ENCODE measurements at places on chromosomes 11 and 22.

GRCh38 chr11:84270466-84270865, 984.3 kb upstream of the CCDC90B start:
- DNase-seq = no peak

GRCh38 chr11:73800276-73800806, 12.7 kb downstream of the MRPL48 start:
- no peak for DNase-seq

DNA sequence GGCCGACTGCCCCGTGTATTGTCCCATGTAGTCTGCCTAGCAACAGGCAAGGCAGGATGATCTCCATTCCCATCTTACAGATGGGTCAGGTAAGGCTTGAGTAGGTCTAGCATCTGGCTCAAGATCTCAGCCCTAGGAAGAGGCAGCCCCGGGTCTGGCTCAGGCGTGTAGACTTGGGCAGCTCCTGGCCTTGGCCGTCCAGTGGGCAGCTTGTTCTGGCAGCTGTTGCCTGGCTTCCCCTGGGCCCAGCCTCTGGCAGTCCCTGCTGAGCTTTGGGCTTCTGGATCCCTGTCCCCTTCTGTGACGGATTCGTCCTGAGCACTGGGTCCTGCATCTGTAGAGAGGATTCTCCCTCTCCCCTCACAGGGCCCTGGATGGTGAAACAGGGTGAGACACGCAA, 72.4 kb downstream of the MPPED1 start:
- no peak for DNase-seq

DNA sequence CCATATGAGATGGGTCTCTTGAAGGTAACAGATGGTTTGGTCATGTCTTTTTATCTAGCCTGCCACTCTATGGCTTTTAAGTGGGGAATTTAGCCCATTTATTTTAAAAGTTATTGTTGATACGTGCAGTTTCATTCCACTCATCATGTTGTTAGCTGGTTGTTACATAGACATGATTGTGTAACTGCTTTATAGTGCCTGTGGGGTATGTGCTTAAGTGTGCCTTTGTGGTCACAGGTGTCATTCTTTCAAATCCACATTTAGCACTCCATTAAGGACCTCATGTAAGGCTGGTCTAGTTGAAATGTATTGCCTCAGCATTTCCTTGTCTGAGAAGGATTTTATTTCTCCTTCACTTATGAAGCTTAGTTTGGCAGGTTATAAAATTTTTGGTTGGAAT, 263.8 kb upstream of the LUZP2 start:
- no peak for DNase-seq

- no peak for DNase-seq
Measured at GRCh38 chr22:44752285-44753188, at the start of gene ARHGAP8. ARHGAP8 (plus strand) TSS chr22:44752575; CDS start chr22:44786528, 33,953 bp downstream.

DNA sequence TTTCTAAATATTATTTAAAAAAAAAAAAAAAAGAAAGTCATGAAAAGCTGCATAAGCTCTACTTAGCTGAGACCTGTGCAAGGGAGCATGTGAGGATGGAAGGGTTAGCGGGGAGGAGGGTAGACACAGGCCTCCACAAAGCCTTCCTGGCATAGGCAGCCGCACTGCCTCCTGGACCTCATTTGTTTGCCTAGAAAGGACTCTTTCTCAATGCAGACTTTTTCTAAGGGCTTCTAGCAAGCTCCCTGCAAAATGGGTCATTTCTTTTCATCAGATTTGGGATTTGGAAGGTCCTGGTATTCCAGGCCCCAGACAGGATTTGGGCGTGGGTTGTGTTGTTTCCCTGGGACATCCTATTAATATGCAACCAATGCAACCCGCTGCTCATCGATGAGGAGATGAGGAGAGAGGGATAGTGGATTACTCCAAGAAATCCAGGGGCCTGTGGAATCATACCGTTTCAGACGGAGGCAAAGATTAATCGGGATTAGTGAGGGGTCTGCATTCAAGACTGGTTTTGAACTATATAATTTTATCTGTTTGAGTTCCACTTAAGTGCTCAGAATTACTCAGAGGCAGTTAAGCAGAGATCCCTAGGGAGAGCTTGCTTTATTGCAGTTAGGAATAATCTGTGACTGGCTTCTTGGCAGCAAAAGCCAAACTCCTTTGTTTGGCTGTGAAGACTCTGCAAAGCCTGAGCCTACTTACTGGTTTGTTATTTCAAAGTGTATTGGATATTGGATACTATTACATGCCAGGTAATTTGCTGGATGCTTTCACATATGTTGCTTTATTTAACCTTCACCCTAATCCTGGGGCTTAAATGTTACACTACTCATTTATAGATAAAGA, 106.9 kb upstream of the NAV2 start:
- no peak for DNase-seq

- no peak for DNase-seq
Measured at GRCh38 chr11:92227230-92227814, 2.7 kb downstream of the FAT3 start.

DNA sequence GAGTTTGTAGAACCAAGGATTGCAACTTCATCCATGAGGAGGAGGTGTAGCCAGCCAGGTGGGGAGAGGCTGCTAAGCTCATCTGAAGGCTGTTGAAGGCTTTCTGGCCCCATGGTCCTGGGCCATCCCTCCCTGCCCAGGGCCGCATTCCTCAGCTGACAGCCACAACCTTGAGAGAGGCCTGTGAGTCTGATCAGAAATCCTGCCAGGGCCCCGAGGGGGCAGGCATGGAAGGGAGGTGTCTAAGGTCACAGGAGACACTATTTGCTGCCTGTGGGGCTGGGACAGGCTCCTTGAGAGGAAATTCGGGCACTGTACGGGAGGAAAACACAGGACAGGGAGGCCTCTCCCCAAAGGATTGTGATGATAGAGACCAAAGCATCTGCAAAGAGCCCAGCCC, 88.1 kb upstream of the IGLL5 start:
- no peak for DNase-seq

DNA sequence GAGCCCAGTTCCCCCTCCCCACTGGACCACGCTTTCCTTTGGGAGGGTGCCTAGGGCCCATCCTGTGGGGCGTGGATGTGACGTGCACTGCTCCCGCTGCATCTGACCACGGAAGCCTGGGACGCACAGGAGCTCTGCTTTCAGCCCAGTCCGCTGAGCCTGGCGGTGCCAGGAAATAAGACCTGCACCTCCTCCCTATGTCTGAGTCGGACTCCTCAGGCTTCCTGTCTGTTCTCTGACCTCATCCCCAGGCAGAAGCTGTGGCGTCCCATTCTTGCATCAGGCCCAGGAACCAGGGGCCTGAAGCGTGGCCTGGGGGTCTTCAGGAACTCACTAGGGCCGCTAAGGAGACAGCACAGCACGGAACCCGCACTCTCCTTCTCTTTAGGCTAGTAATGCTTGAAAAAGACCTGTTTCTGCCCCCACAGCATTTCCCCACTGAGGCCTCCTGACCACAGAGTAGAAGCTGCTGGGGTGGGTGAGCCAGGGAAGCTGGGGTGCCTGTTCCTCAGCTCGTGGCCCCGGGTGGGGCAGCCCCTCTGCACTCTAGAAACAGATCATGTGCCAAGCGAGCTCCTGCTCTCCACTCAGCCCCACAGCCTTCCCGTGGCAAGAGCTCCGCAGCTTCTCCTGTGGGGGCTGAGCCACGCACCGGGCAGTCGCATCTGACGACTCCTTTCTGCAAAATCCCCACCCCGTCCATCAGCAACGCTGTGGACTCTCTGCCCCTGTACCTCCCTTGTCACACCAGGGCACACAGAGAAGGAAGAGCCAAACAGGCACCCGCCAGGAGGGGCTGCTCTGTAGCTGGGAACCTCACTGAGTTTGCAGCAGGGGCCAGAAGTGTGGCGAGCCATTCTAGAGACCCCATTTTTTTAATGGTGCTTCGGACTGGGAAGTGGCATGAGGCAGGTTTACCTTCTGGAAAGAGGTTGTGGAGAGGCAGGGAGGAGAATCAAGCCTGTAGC, 22.6 kb downstream of the MOV10L1 start:
- DNase-seq = no peak

GRCh38 chr11:111035746-111036145, 209.8 kb upstream of the POU2AF2 start:
- no peak for DNase-seq

DNA sequence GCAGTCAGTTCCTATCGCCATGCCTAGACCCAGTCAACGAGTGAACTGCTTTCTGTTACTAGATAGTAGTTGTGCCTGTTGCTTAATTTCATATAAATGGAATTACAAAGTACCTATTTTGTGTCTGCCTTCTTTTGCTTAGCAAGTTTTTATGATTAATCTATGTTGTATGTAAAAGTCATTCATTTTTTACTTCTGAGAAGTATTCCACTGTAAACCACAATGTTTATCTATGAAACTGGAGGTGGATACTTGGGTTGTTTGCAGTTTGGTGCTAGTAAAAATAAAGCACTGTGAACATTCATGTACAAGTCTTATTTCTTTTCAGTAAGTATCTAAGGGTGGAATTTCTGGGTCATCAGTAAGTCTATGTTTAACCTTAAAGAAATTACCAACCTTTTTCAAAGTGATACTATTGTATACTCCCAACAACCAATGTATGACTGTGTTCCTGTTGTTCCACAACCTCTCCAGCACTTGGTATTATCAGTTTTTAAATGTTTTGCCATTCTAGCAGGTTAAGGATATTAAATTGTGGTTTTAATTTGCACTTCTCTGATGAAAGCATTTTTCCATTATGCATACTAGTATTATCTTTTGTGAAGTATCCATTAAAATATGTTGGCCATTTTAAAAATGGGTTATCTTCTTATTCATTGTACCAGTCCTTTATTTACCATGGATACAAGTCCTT, 68.2 kb downstream of the DNAJC24 start:
- DNase-seq = no peak

GRCh38 chr11:89529626-89530380, 38.6 kb upstream of the NOX4 start:
- no peak for DNase-seq

DNA sequence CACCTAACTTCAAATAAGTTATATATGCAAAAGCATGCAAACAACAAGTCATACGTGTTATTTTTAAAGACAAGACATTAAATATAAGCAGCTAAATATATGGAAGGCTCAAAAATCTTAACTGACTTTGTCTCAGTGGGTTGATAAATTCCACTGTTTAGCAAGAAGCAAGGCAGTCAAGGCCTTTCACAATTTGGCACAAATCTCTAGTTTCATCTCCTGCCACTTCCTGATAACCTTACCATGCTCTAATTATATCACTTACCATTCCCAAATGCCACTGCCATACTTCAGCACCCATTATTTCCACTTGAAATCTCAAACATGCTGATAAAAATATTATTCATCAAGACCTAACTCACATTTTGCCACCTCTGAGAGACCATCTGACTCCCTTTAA, 24.8 kb downstream of the DCUN1D5 start:
- DNase-seq = no peak

GRCh38 chr22:28398355-28398754, 281.3 kb downstream of the TTC28 start:
- DNase-seq = no peak

GRCh38 chr22:39422101-39422500, 22.5 kb downstream of the TAB1 start:
- DNase-seq = no peak

DNA sequence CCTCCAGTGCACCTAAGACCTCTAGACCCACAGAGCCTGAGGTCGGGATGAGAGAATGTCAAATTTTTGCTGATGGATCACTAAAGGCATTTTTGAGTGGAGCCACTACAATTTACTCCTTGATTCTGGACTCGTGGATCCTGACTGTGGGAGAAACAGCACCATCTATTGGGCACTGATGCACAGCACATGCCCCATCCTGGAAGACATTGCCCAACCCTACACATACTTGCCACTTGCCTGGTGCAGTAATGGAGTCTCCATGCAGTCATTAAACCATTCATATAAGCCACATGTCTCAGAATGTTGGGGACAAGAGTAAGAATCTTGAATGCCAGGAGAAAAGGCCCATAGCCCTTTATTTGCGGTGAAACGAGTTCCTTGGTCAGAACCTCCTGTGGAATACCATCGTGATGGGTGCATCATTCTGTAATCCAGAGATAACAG, 103.9 kb downstream of the GGTLC2 start:
- DNase-seq = no peak

GRCh38 chr11:112374486-112375140, 114.0 kb upstream of the PLET1 start:
- no peak for DNase-seq

DNA sequence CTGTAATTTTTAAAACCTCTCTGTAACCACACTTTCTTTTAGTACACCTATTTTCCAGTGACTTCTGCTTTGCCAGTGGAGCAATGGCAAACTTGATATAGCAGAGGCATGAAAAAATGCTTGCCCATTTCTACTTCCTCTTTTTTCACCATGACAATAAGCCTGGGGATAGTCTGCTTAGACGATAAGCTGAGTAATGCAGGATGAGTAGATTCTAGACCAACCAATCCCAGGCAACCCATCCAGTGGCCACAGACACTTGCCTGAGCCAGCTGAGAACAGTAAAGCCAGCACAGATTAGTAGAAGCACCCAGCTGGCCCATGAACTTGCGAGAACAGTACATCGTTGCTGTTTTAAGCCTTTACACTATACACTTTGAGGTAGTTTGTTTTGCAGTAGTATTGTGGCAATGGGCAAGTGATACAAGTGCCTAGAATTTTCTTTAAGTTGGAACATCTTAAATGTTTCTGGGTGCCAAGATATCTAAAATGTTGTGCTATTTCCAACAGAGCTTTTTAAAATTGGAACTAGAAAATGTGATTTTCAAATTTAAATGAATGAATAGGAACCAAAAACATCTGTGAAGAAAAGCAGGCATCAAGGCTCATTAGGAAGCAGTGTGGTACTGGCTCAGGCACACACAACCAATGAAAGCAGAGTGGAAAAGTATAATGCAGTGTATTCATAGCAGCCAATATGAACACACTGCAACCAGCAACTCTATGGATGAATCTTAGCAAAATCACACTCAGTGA, 37.7 kb downstream of the DDI1 start:
- no peak for DNase-seq

DNA sequence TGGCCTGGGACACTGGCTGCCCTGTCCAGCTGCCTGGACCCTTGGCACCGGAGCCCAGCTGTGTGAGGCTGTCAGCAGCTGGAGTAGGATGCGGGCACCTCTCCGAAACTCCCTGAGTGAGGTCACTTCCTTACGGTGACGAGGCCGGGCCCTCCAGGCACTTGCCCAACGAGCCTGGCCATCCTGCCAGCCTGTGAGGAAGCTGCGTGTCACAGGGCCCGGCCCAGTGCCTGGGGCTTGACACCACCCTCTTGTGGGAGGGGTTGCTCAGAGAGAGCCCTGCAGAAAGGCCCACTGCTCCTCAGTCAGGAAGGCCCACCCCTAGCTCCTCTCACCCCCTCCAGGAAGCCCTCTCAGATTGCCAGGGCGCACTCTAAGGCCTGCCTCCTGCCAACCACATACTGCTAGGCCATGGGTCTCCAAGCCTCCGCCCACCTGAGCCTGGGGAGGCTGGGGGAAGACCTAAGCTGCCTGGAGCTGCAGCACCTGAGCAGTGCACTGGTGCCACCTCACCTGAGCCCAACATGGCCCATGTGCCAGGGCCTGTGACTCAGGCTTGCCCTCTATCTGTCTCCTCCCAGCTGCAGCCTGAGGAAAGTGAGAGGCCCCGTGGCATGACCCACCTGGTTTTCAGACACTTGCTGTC, 4.3 kb upstream of the PHLDA2 start:
- DNase-seq = peak; percentile 66

DNA sequence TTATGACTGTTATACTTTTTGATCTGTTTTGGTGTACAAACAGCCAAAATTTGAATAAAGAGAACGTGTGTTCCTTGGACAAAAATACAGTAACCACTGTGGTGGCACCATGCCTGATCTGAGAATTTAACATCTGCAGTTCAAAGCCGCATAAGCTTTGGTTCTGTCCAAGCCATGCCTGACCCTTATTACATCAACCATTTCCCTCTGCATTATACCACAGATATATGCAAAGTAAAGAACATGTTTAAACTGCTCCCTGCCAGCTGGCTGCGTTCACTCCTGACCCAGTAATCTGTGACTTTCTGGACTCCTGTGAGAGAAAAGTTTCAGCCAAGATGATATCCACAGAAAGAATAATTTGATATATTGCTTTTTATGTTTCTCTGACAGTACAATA, 890.5 kb upstream of the ANO3 start:
- DNase-seq = peak; percentile 61
